Prostate gland (tissue), 2 donors: ENCODE measurements at places on chromosomes 5 and 9. TPM values are rescaled to one million over a fixed set of nuclear protein-coding genes. Genes with fewer than 3 reads are reported as not detected.
A peak's percentile ranks its signal among the peaks of the same experiment; 100 is the strongest.

- no peaks in the 10 kb centered on the region for H3K4me1 ChIP-seq
- no peak for DNase-seq
- peak overlapping the region; percentile 81 for H3K4me3 ChIP-seq
- H3K27ac ChIP-seq: no peak overlapping the region
Measured at GRCh38 chr9:105693435-105694189, 729 bp upstream of the TMEM38B start.

DNA sequence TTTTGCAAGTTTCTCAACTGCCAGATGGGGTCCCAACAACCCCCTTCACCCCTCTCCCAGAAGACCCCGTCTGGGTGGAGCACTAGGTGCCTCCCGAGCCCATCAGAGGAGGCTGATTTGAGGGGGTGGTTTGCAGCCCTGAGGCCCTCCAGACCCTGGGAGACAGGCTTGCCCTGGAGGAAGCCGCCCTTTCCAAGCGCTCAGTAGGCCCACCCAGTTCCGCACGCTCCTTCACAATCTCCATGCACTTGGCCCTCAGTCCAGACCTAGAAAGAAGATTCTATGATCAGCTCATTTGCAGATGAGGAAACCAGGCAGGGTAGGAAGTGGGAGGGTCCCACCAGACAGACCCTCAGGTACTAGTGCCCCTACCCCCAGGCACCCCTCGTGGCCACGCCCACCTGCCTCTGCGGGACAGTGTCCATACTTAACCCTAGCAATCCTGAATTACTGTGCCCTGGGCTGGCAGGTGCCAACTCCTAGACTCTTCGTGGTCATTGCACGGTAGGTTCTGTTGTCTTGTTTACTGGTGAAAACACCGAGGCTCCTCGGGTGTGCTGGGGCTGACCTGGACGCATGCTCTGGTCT is 22.3 kb downstream of the OR2V1 start:
- H3K27ac ChIP-seq: no peak overlapping the region
- H3K4me3 ChIP-seq: no peak overlapping the region
- no peaks in the 10 kb centered on the region for H3K36me3 ChIP-seq

GRCh38 chr9:99130069-99130468 is 25.2 kb downstream of the TGFBR1 start:
- no peaks in the 10 kb centered on the region for H3K4me1 ChIP-seq
- DNase-seq: no peak
- H3K4me3 ChIP-seq: no peak overlapping the region
- H3K27me3 ChIP-seq: no peaks in the 10 kb centered on the region

The SH3PXD2B gene
- 38.0 TPM for total RNA-seq

GRCh38 chr5:152221721-152222629 is 183.1 kb downstream of the NMUR2 start:
- DNase-seq: no peak
- no peak overlapping the region for H3K27ac ChIP-seq
- no peak overlapping the region for H3K4me3 ChIP-seq
- H3K4me1 ChIP-seq: no peaks in the 10 kb centered on the region
- no peaks in the 10 kb centered on the region for H3K27me3 ChIP-seq
